Astrocyte of the cerebellum (primary cell): ENCODE measurements at places on chromosomes 3 and 15.

GRCh38 chr3:130925628-130926027, 31.7 kb downstream of the ATP2C1 start:
- no peak for DNase-seq

DNA sequence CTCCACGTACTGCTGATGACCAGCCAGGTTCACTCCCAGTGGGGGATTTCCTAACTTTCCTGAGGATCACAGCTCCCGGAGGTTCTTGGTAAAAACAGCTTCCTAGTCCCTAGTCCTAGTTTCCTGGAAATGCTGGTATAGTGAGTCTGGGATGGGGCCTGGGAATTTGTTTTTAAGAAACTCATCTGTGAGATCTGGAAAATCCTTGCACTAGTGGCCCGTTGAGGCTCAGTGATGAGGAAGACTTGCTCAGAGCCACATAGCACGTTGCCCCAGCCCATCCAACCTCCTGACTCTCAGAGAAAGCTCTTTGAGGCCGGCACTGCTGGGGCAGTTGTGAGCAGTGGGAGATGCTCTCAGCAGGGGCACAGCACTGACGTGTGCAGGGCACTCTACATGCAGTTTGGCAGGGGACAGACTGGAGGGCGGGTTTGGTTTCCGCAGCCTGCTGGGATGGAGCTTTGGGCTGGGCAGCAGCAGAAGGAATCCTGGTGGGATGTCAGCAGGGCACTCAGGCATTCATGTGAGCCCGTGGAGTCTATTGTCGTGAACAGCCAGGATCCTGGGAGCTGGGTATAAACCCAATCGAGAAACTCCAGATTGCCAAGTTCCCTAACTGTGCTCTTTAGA, 31.6 kb downstream of the SAXO2 start:
- no peak for DNase-seq

GRCh38 chr15:71223516-71223915, 108.2 kb downstream of the THSD4 start:
- DNase-seq: no peak

DNA sequence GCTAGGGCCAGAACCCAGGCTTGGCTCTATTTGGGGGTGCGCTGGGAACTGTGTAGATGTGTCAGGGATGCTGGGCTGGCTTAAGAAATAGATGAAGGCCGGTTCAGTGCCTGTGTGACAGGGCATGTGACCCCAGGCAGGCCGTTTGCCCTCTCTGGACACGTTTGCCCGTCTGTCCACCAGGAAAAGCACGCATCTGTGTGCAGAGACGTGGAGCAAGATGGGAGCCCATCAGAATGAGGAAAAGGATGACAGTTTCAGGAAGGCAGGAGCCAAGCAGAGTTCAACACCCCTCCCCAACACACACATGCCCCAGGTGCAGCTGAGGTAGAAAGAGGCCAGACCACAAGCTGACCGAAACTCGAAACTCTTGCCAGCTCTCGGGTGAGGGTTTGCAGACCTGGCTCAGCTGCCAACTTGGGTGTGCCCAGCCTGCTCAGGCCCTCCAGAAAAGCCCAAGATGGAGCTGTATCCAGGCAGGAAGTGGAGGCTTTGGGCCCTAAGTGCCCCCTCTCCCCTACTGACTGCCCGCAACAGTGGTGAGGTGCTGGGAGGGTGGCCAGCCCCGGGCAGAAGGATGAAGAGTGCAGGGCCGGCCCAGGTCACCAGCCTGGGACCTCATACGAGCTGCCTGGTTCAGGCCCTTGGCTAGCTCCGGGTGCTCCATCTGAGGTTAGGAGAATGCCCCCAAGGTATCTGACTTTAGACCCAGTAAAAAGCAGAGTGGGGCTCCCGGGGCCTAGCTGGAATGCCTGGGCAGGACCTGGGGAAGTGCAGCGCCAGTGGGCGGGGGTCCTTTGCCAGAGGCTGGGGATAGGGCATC, 10.2 kb upstream of the MESP1 start:
- DNase-seq: no peak

DNA sequence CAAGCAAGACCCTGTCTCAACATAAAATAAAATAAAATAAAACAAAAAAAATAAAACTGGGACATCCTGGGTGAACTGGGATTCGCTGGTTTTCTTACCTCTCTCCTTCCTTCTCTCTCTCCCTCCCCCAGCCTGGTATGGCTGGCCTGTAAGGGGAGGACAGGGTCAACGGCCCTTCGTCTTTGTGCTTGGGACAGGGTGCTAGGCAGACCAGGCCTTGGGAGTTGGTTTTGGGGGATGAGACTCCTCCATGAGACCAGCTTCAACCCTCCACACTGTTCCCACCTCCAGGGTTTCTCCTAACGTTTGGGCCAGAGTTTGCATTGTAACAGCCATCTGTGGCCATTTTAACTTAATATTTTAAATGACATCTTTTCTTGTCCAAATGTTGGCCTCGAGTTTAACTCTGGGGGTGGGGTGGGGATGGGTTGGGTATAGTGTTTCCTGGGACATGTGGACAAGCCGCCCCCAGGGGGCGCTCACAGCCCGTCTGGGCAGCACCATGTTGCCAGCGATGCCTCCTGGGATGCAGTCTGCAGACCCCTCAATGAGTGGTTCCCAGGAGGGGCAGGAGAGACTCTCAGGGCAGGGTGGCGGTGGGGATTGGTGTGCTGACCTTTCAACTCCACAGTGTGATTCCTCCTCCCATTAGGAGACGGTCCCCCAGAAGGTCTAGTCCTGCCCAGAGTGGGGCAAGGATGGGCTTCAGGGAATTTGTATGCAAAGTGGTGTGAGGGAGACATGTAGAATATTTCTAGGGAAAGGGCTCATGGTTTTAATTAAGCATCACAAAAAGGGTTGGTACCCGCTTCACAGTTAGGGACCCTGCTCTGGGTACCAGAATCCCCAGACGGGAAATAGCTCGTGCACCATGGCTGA, 37.7 kb upstream of the LCTL start:
- peak; percentile 24 for DNase-seq

DNA sequence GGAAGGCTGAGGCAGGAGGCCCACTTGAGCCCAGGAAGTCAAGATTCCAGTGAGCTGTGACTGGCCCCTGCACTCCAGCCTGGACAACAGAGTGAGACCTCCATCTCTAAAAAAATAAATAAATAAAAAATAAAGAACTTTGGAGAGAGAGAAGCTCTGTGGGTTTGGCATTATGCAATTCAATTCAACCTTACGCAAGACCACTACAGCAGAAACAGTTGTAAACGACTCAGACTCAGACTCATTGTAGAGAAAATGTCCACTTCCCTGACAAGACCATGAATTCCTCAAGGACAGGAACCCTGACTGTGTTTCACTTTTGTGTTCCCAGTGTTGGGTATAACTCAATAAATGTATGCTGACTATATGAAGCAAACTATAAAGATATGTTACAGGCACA, 90.3 kb upstream of the C3orf80 start:
- DNase-seq: peak; percentile 23

DNA sequence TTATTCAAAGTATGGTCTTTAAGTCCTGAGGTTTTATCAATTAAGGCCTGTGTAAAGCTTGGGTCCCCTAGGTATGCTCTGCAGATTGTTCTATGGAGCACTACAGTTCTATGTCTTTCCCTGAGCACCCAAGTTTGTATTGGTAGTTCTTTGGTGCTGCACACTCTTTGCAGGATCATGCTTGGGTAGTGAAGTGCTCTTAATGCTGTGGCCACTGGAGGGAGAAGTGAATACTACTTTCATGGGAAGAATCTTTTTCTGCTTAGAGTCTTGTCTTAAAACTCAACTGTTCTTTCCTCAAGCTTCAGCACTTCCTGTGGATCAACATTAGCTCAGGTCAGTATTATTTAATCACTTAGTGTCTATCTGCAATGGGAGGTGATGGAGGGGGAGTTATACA, 93.6 kb upstream of the CFAP20DC start:
- DNase-seq: no peak

- DNase-seq: peak; percentile 90
Measured at GRCh38 chr3:170751083-170751898, 118.7 kb downstream of the RPL22L1 start.

- no peak for DNase-seq
Measured at GRCh38 chr3:188282871-188283270, 128.9 kb downstream of the LPP start.

DNA sequence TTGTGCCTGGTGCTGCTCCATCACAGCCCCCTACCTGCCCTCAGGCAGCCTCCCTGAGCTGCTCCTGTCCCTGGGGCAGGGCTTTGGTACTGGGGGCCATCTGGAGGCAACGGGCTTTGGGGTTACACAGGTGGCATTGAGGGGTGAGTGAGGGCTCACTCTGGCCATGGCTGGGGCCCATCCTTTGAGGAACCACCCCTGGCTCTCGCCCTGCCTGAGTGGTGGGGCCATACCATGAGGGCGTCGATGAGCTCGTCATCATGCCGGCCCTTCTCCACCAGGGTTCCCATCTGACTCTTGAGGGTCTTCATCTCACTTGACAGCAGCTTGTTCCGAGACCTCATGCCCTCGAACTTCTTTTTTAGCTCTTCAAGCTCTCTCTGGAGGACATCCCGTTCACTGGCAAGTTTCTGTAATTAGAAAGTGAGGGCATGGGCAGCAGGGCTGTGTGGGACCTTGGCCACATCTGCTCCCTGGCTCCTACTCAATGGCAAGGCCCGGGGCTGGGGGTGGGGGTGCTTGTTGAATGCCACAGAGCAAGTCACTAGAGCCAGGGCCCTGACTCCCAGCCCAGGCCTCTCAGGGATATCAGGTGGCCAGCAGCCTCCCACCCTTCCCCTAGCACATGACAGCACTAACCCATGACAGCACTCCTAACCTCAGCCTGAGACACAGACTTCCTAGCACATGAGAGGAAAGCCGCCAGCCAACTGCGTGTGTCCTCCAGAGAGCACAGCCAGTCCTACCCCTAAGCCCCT, 33.5 kb downstream of the CCDC13 start:
- no peak for DNase-seq

- no peak for DNase-seq
Measured at GRCh38 chr3:157844800-157845565, 261.2 kb downstream of the SHOX2 start.

GRCh38 chr3:80297720-80298119, 529.9 kb upstream of the ROBO1 start:
- no peak for DNase-seq

DNA sequence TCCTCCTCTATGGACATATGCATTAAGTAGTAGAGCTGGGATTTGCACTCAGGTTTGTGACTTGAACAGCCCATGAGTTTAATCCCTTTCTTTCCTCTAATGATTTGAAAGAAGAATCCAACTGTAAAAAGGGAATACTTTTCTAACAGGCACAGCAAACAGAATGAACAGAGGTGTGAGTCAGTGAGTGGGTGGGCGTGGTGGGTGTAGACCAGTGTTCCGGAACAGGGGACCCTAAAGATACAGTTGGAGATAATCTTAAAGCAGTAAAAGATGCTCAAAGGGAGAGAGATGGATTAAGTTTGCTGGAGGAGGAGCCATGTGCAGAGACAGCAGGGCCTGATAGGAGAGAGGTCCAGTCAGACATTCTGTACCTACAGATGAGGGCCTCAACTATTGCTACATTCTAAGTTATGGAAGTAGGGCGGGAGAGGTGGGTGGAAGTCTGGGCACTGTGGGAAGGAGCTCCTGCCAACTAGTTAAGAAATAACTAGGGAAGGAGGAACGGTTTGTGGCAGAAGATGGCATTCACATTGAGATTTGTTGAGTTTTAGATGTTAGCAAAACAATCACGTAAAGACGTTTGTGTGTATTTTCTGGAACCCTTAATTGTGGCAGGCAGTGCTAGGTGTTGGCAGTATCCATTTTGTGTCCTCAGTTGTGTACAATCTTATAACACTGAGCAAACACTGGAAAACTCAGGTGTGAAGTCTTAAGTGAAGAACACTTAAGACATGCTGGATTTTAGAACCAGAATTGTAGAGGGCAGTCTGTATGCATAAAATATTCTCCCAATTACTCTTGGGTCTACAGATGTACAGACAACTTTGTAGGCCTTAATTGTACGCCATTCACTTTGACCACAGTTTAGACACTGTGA, 511.0 kb downstream of the GRM7 start:
- no peak for DNase-seq

DNA sequence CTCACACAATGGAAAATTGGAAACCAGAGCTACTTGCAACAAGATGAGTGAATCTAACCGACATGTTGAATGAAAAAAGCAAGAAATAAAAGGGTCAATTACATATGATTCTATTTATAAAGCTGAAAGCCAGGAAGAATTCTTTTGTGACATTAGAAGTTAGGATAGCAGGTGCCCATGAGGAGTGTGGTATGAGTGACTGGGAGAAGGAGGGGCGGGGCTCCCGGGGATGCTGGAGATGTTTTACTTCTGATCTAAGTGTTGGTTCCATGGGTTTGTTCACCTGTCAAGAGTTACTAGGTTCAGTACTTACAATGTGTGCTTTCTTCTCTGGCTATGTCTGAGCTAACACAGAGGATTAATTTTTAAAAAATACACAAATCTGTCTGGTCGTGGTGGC, 60.8 kb downstream of the NSMCE3 start:
- no peak for DNase-seq

DNA sequence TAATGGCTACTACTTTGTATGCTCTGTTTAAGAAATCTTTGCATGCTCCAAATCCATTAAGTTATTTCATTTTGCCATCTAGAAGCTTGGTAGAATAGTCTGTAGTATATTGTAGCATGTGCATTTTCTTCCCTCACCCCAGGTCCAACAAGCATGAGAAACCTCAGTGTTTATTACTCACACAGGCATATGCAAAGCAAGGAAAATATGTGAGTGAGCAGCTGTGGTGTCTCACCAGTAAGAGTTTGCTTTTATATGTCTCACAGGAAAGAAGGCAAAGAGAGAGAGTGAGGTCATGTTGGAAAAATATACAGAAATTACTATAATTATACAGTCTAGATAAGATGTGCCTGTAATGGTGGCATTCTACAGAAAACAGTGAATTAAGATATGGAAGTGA, 312.5 kb downstream of the C3orf38 start:
- DNase-seq: no peak

GRCh38 chr3:127734754-127735473, 62.2 kb downstream of the ABTB1 start:
- DNase-seq: peak; percentile 99

DNA sequence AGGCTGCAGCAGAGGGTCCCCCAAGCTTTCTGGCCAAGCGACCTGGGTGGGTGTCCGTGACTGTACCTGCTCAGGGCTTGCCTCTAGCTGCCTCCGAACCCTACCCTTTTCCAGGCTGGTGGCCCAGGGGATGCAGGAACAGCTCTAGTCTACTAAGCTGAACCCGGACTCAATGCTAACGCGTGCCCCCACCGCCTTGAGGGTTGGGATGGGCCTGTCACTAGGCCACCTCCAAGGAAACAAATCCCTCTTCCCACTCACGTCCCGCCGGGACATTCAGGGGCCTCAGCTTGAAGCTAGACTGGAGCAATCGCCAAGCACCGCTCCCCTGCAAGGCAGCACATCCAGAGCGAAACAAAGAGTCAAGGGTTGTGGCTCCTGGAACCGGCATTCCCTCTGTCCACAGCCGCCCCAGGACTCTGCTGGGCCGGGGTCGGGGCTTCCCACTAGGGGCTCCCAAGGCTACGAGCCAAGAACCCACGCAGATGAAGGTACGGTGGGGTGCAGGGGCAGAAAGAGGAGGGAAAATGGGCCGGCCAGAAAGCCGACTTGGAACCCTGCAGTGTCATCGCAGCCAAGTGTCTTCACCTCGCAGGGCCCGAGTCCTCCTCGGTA, 2.9 kb downstream of the FBXL22 start:
- no peak for DNase-seq

- DNase-seq: no peak
Measured at GRCh38 chr15:88243895-88244787, 12.4 kb downstream of the NTRK3 start.
